Cardiac atrium fibroblast (primary cell): ENCODE measurements at places on chromosomes 7 and 10. TPM values are rescaled to one million over a fixed set of nuclear protein-coding genes. Genes with fewer than 3 reads are reported as not detected.

The SAMD9L gene
- total RNA-seq, result 6.0 and 7.6 TPM in 2 replicates

The SPDYE6 gene
- total RNA-seq, result not detected in 2 replicates

The COBL gene
- not detected in 2 replicates for total RNA-seq

The CNPY1 gene
- total RNA-seq, result not detected in 2 replicates

The SH2B2 gene
- total RNA-seq, result 0.54 and 7.3 TPM in 2 replicates

The PIK3CG gene
- under 0.01 and 1.1 TPM in 2 replicates for total RNA-seq

The SLC39A12 gene
- not detected in 2 replicates for total RNA-seq

The FRMD4A gene
- total RNA-seq, result 11.8 and 17.7 TPM in 2 replicates

The ARMH3 gene
- 5.8 TPM in 2 replicates for total RNA-seq

The TYW1 gene
- total RNA-seq, result 17.8 and 25.8 TPM in 2 replicates

The LIPN gene
- not detected in 2 replicates for total RNA-seq

The OR6V1 gene
- total RNA-seq, result not detected in 2 replicates

The NPSR1 gene
- total RNA-seq, result not detected in 2 replicates

The LRRC61 gene
- total RNA-seq, result 0.16 TPM in 1 of 2 replicates, not detected in the other

The ATG9B gene
- 0.16 and 2.2 TPM in 2 replicates for total RNA-seq

The TACC2 gene
- total RNA-seq, result 5.2 and 7.9 TPM in 2 replicates

The LEP gene
- total RNA-seq, result under 0.01 and 0.16 TPM in 2 replicates
